ENCODE measurements at places on chromosomes 5 and 9. TPM values are rescaled to one million over a fixed set of nuclear protein-coding genes. Genes with fewer than 3 reads are reported as not detected.

PCDHAC2 gene
- 1.9 TPM for total RNA-seq

- no peaks in the 10 kb centered on the region for H3K36me3 ChIP-seq
- H3K4me3 ChIP-seq, result no peak overlapping the region
- H3K4me1 ChIP-seq, result no peaks in the 10 kb centered on the region
- no peak for DNase-seq
- H3K27ac ChIP-seq, result no peak overlapping the region
Observed at GRCh38 chr5:95026718-95027117, 258.2 kb downstream of the MCTP1 start.

DNA sequence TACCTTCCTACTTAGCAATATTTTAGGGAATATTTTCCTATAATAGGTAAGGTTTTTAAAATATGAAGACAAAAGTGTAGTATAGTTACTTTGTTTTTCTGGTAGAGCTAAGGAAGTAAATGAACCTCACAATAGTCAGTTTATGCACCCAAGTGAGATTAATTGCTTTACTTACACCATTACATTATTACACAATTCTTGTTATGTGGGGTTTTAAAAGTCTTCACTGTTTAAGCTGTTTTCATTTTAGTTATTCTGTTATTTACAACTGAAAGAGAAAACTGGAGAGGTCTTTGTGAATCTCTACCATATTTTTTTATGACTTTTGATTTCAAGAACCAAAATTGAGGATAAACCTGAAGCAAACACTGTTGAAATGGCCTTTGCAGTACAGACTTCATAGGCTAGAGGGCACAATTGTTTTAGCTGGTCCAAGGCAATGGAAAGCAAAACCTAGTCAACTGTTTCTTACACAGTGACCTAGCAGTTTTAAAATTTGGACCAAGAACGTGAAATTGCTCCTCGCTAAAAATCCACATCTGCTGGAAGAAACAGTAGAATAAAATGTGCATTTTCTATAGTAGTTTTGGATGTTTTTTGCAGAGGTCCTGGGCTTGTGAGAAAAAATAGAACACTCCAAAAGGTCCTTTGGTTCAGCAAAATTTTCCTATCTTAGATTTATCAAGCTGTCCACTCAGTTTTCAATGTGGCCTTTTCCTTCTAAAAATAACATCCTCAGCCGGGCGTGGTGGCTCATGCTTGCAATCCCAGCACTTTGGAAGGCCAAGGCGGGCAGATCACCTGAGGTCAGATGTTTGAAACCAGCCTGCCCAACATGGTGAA is 66.4 kb upstream of the FER start:
- H3K36me3 ChIP-seq, result no peaks in the 10 kb centered on the region
- no peaks in the 10 kb centered on the region for H3K4me1 ChIP-seq
- no peaks in the 10 kb centered on the region for H3K27me3 ChIP-seq
- no peak overlapping the region for H3K4me3 ChIP-seq
- no peak for DNase-seq
- H3K27ac ChIP-seq, result peak overlapping the region; percentile 12

GRCh38 chr5:136924490-136924889 is 559.1 kb upstream of the TRPC7 start:
- no peak overlapping the region for H3K4me3 ChIP-seq
- no peaks in the 10 kb centered on the region for H3K4me1 ChIP-seq
- no peaks in the 10 kb centered on the region for H3K27me3 ChIP-seq

AP3B1 gene
- total RNA-seq, result 45.5 TPM

Measured in aorta (tissue), 5 donors.